GM12891 (cell line): ENCODE measurements at places on chromosomes 16 and 17.

DNA sequence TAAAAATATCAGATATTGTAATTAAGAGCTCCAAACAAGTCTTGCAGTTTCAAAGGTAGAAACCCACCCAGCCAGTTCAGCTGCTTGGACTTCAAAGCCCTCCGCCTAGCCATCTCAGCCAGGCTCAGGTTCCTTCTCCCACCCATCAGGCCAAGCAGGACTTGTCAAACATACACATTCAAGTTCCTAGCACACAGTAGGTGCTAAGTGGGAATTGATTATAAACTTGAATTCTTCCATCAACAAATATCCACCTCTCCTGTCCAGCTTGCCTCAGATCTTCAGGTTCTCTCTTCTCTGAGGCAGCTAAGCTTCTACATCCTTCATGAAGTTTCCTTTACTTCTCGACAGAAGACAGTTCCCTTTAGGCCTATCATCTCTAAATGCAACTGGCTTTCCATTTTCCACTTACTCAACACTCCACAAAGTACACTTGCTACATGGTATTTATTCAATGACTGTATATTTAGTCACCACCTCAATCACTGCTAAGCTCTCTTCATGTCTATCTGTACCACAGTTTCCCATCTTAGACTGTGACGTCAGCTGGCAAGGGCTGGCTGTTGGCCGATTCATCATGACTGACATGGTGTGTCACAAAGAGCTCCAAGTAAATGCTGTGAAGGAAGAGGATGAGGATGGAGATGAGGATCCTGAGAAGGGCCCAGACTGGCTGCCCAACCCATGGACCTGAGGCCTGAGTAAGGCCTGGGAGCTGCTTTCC is 13.3 kb upstream of the COG7 start:
- DNase-seq = no peak

GRCh38 chr17:54864636-54865356 is 35.9 kb upstream of the TOM1L1 start:
- DNase-seq = no peak

DNA sequence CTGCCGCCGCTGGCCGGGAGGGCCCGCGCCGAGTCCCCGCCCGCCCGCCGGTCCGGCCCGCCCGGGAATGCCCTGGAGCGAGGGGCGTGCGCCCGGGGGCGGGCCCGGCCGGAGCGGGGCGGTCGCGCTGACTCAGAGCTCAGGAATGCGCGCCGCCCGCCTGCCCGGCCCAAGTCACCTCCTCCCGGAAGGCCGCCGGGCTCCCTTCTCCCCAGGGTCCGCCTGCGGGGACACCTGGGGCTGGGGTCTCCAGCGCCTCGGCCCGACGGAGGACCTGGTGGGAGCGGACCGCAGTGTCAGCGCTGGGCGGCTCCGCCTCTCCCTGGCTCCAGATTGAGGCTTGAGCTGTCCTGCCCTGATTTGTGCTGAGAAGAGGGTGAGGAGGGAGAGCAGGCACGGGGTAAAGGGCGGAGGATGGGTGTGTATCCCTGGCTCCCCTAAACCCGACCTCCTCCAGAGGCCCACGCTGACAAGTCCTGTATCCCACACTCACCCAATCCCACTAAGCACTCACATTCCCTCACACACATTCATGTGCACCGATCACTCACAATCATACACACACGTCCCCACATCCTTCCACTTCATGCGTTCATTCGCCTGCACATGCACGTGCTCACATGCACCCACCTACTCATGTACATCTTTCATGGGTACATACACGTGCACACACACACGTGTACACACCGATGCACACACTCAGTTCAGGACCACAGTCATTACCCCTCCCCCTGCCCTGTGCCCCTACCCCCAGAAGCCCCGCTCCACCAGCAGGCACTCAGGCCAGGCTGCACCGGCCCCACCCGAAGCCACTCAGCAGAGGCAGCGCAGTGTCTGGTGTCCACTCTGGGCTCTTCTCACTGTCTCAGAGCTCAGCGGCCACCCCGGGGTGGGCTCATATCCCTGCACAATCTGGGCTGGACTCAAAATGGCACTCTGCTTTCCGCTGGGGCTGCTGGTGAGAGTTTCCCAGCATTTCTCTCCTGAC is at the start of gene RHBDF1:
TSS of gene RHBDF1 (minus strand) at position 71 of the 988 bp plus-strand sequence. CDS start 7,616 bp downstream, outside the sequence.
- no peak for DNase-seq

DNA sequence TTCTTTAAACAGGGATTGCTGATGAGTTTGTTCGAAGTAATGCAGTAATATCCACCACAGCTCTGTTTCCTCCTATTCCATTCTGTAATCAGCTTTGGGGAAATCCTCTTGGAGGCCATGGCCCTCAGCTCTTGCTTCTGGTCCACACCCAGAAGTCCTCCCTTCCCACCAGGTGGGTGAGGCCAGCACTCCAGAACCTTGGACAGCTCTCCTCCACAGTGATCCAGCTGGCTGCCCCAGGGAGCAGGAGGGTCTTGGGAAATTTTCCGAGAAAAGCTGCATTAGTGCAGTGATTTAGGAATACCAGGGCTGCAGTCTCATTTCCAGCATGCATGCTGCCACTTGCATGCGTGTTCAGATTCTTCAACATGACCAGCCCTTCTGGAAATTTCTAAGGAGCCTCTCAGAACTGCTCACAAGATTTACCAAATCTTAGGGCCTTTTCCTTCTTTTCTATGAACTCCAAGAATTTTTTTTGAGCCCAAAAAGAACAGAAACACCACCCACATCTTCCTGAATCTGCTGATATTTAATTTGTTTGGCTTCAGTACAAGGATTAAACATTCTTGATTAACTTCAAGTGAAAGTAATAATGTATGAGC is 4.2 kb downstream of the SMPD3 start:
- no peak for DNase-seq

GRCh38 chr17:64455993-64456885 is 7.3 kb downstream of the MILR1 start:
- DNase-seq = no peak

GRCh38 chr17:68771867-68772515 is 170.8 kb upstream of the FAM20A start:
- DNase-seq = no peak

DNA sequence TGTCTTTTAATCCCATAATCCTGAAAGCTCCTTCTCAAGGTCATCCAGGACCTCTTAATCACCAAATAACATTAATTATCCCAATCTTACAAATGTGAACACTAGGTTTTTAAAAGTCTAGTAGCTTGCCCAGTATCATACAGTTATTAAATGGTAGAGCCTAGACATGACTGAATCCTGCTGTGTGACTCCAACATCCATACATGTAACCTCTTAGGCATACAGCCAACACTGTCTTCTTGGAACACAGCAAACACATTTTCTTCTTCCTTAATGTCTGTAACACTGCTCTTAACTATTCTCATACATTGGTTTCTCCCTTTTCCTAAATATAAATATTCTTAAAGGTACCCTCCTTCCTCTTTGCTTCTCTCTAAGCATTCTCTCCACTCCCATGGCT is 13.7 kb downstream of the BRIP1 start:
- no peak for DNase-seq

DNA sequence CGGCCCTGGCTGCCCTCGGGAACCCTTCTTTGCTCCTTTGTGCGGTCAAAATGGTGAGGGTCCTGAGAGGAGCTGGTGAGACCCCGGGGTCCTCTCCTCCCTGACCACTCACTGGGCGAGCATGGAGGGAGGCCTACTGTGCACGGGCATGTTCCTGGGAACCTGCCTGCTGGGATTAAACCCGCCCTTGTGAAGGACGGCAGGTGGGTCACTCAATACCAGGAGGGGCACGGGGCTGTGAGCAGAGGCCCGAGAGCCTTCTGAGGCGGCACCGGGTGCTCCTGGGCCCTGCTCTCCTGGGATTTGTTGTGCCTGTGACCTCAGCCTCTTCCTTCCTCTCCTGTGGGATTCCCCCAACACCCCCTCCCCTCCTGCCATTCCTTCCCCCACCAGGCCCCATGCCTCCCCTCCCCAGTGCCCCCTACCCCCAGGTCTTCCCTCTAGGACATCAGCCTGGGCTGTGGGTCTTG is 19.7 kb downstream of the METRNL start:
- DNase-seq = no peak

DNA sequence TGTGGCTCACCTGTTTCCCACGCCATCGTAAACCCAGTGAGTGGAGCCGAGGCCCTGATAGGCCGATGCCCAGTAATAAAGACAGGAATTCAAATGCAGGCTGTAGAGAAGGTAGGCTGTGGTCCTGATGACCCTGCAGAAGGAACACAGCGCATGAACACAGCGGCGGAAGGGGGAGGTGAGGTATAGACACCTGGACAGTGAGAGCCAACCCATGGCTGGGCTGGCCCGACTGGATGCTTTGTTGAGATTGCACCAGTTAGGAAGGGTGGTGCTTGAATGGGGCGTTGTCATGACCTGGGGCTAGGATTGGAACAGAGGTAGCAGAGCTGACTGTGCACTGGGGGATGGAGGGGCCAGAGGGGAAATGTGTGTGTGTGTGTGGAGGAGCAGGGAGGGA is 59.2 kb downstream of the CNGB1 start:
- DNase-seq = no peak

DNA sequence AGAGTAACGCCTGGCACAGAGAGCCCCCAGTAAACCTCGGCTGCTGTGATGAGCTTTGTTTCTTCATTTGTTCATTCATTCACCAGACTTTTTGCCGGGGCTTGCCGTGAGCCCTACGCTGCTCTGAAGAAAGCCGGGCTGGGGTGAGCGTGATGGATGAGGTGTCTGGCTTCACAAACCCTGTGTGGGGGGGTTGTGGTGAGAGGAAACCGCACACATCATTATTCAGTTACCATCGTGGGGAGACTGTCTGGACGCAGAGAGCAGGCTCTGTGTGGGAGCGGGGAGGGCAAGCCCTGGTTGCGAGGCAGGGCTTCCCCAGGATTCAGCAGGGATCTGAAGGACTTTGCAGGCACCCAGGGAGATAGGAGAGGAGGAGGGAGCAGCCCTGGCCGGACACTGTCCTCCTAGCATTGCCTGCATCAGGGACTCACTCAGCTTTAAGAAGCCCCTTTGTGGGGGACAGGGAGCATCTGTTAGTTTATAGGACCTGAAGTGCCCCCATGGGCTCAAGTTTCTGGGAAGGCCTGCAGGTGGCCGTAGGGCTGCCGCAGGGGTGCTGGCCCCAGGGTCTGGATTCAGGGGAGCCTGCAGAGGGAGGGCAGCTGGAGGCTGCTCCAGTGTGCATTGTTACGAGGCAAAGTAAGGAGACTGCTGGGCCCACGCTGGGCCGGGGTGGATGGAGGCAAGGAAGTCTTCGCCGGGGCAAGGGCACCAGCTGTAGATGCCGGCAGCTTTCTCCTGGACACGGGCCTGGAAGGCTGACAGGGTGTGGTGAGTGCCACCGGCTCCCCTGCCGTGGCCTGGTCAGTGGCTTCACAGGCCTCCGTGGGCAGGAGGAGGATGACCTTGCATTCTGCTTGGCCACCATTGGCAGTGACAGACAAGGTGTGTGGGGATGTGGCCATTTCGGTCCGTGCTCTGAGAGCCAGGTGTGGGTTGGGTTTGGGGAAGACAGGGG is 334.5 kb downstream of the SEC14L1 start:
- no peak for DNase-seq

DNA sequence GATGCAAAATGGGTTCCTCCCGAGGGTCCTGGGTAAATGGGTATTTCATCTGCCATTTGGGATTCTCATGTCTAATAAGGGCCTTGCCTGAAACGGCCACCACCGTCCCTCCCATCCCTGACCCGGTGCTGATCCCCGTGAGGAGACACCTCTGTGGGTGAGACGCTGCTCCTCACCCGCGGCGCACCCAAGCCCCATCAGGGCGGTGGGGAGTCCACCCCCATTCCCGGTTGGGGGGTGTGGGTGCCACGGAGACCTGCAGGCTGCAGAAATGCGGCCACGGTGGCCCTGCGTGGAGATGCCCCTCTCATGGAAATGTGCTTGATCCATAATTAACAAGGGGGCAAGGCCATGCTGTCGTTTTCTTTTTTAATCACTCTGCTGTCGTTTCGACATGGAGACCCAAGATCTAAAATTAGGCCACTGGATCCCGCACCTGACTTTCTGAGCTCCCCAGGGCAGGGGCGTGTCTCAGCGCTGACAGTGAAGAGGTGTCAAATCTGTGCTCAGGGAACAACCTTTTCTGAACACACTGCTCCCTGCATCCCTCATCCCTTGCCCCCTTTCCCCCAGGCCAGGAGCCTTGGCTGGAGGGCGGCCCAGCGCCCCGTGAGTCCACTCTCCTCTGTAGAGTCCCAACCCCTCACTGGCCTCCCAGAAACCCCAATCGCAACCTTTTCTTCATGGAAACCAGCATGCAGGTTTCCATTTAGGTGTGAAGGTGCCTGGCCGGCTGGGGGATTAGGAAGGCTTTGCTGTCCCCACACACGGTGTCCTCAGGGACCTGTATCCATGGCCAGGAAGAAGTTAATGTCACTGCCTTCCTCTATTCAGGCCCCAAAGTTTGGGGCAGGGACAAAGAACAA is 38.9 kb downstream of the PEMT start:
- DNase-seq = no peak

DNA sequence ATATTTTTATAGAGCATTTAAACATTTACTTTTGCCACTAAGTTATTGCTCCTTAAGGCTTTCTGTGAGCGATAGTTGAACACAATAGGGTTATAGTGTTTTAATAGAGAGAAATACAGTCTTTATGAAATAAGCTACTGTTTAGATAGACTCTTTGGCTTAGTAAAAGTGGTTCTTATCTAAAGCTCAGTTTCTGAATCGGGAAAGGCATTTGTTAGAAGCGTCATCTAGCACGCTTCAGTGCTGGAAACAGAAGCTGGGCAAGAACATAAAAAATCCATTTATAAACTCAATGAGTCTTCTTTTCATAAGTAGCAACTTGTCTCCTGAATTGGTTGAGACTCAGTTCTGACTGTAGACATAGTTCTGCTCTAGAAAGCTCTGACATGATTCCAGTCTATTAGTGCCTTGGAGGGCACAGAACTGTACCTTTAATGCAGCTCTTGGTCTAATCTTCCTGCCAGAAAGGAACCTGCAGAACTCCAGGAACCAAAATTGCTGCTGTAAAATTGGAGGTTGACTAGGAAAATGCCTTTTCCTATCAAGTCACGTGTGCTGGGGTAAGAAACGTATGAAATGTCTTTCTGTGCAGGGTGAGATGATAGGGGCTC is 55.4 kb upstream of the DNAJA2 start:
- no peak for DNase-seq

GRCh38 chr17:75854881-75855309 is 240 bp downstream of the WBP2 start:
- DNase-seq = no peak

- no peak for DNase-seq
These were observed 135.5 kb upstream of the CRHR1 start for GRCh38 chr17:45648642-45649041.

DNA sequence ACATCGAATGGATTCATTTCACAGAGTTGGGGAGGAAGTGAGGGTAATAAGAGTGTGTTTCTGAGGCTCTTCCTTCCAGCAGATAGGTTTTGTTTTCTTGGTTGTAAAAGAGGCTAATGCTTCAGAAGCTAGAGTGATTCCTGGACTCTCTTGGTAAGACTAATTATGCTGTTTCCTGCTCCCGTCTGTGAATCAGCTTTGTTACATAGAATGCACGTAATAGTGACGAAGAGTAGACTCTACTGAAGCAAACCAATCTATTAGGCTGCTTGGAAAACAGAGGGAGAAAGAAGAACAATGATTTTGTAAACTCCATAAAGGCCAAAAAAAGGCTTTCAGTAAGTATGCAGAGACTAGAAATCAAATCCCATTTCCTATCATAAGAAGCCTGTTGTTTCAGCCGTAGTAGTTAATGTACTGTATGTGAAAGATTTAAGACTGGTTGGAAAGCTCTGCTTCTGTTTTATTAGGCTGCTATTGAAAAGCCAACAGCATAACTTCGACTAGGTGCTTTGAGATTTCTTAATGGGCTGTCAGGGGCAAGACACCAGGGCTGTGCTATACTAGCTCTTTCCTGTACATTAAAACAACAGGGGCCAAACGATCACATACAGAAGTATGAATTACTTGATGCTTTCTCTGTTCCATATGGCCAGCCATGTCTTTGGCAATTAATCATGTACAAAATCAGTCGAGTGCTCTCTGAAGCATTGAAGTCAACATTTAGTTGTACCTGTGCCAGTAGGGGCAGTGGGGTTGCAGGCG is 219.0 kb downstream of the FTO start:
- no peak for DNase-seq
